Dorsolateral prefrontal cortex (tissue), 122 donors: ENCODE measurements at places on chromosomes 1 and 21.

DNA sequence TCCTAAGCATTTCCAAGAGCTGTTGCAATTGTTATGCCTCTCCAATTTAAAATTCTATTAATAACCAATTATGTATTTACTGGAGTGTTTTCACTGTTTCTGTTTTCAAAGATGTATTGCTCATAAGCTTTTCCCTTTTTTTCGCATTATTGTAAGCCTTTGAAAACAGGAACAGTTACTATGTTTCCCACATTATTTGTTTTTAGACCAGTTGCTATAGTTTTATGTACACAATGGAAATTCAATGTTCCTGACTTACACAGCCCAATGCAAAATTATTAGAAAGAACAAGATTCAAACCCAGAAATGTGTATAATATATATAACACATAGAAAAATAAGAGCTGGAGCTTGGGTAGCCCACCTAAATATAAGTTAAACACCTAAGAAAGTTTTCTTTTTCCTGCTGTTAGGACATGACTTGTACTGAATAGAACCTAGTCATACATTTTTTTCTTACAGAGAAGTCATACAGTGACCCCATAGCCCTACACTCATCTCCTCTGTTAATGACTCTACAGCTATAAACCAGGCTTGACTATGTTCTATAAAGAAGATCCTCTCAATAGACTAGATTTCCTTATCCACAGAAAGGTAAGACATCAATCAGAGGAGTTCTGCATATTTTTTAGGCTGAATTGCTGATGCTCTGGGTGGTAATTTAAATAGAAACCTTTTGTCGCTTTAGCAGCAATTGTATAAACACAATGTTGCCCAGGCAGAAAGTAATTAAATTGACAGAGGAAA, 299.6 kb downstream of the USH2A start:
- DNase-seq, result no peak

GRCh38 chr21:27333096-27333495, 366.2 kb upstream of the ADAMTS5 start:
- DNase-seq, result no peak

- peak; percentile 61 for DNase-seq
Observed at GRCh38 chr1:36366091-36366661, 19.5 kb downstream of the STK40 start.

GRCh38 chr1:224160171-224160682, 22.8 kb upstream of the DEGS1 start:
- DNase-seq, result no peak

DNA sequence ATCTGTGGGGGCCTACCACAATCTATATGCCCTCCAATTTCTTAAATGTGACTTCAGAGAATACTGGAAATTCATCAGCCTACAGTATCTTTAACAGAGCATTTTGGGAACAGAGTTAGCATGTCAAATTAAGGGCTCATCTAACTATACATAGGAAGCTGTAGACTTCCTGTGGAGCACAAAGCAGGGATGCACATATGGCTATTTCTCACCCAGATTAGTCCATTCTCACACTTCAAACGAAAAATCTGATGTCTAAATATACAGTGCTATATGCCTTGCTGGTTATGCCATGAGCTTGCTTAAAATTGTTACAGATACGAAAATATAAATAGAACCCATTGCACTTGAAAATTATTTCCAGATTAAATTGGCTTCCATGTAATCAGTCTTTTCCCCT, 1922.8 kb downstream of the MRPL39 start:
- no peak for DNase-seq

DNA sequence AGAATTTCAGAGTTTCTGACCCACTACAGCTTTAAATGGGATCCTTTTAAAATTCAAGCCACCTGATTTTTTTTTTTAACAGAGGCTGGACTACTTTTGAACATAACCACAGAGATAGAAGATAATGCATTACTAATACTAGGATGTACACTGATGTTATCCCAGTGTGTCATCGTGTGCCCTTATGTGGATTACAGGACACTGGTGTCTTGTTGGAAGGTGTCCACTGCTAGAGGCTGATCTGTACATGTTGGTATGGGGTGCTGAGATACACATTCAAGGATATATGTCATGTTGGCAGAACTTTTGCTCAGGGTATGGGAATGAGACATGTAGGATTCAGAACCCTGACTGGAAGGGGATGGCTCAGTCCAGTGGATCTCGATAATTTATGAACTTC, 56.3 kb downstream of the INAVA start:
- DNase-seq, result no peak

GRCh38 chr1:194300776-194301175, 1114.4 kb upstream of the B3GALT2 start:
- DNase-seq, result no peak

GRCh38 chr1:183021405-183022201, 1.6 kb upstream of the LAMC1 start:
- DNase-seq, result no peak

DNA sequence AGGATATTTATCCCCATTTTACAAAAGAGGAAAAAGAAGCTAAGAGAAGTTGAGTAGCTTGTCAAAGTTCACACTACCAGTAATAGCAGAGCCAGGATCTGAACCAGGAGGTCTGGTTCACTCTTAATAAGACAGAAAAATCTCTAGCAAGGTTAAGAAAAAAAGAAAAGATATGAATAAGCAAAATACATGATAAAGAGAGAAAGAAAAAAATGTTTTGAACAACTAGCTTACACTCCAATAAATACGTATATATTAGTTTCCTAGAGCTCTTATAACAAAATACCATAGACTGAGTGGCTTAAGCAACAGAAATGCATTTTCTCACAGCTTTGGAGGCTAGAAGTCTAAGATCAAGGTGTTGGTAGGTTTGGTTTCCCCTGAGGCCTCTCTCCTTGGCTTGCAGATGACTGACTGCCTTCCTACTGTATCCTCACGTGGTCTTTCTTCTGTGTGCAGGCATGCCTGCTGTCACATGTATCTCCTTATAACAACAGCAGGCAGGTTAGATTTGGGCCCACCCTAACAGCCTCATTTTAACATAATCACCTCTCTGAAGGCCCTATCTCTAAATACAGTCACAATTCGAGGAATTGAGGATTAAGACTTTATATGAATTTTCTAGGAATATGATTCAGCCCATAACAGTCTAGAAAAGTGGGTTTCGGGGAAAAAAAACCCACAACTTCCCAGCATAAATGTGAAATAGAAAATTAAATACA, 60.4 kb downstream of the LEPR start:
- DNase-seq, result no peak

DNA sequence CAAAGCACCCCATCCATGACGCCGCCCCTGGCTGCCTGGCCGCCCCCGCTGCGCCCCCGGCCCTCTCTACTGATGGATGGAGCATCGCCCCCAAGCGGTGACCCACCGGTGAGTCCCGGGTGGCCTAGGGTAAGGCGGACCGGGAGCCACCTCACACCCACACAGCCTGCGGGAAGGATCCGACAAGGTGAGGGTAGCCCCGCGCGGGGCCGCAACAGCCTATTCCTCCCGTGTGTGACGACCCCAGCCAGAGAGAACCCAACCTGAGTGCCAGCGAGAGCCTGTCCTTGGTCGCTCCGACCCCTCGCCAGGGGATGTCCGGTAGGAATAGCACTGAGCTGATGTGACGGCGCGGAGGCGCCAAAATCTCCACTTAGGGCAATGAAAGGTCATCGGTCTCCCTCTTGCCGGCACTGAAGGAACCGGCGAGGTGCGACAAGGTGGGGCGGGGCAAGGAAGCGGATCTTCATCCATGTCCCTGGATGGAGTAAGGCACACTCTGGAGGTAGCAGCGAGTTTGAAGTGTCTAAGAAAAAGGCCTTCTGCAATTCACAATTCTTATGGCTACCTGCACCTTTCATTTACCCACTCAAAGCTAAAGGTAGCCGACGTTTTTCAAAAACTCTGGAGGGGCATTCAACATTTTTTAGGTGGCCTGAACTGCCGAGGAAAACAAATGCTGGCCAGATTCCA, 19.7 kb upstream of the CHIA start:
- no peak for DNase-seq

DNA sequence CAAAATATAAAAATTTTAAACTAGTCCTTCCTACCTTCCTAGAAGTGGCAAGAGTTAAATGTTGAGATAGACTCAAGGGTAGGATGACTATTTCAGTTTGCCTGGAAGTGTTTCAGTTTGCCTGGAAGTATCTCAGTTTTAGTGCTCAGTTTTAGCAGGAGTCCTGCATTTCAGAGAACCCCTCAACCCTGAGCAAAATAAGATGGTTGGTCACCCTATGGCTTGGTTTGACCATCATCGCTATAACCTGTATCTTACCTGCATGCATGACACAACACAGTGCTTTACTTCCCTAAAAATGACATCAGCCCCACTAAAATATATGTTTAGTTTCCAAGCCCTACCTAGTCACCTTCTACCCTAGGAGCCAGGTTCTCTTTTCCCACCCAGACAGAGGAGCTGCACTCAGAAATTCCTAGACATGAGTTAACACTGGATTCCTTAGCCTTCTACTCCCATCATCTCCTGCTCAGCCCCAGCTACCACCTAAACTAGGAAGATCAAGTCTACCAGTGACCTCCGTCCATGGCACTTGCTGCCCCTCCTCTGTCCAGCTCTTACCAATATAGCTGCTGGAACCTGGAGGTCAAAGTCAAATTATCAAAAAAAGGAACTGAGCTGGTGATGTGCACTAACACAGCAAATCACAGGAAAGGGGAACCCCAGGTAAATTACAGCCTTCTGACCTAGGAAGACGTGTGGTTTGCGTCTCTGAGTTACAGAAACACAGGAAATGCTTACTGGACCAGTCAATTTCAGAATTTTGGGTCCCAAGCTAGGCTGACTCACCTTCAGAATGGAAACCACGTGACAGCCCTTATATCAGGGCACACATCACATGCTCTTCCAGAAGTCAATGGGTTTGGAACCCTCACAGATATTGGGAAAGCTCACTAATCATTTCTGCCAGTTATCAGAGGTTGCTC, 2.2 kb upstream of the G0S2 start:
- DNase-seq, result no peak

DNA sequence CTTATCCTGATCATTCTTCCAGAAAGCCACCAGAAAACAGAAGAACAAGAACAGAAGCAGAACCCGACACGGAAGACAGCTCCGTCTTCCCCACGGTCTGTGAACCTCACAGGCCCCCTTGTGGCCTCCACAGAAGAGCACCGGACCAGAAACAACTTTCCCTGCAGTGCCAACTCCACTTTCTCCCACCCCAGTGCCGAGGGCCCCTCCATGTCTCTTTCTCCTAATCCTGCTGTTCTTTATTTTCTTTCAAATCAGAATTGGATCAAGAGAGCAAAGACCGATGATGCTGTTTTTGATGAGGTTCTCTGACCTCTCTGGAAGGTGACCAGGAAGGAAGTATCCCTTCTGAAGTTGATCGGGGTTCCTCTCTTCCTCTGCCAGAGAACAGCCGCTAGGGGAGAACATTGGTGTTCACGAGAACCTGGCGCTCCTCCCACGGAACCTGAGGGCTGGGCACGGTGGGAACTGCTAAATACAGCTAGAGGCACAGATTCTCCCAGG, 58.9 kb upstream of the CTTNBP2NL start:
- no peak for DNase-seq

GRCh38 chr1:118101515-118101844, 83.5 kb downstream of the SPAG17 start:
- DNase-seq, result no peak

DNA sequence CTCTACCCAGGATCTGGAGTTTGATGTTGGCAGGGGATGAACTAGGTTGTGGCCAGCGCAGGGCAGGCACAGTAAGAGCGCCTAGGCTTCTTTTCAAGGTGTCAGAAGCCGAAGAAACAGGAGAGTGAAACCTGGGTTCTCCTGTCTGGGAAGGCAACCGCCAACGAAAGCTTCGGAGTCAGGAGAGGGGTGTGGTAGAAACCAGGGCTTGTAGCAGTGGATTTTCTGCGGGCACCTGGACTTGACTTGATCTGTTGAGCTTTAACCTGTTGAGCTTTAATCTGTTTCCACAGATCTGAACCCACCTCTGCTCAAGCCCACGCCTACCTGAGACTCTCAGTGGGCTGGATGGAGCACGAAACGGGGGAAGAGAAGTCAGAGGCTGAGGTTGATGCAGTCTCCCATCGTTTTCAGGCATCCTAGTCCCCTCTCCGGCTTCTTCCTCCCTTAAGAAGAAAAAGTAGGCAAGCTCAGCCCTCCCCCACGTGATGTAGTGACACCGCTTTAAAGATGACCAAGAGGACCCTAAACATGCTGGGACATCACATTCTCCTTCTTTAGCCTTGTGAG, 9.3 kb downstream of the HLX start:
- no peak for DNase-seq

GRCh38 chr1:12448746-12449177, 169.2 kb downstream of the DHRS3 start:
- DNase-seq, result no peak

DNA sequence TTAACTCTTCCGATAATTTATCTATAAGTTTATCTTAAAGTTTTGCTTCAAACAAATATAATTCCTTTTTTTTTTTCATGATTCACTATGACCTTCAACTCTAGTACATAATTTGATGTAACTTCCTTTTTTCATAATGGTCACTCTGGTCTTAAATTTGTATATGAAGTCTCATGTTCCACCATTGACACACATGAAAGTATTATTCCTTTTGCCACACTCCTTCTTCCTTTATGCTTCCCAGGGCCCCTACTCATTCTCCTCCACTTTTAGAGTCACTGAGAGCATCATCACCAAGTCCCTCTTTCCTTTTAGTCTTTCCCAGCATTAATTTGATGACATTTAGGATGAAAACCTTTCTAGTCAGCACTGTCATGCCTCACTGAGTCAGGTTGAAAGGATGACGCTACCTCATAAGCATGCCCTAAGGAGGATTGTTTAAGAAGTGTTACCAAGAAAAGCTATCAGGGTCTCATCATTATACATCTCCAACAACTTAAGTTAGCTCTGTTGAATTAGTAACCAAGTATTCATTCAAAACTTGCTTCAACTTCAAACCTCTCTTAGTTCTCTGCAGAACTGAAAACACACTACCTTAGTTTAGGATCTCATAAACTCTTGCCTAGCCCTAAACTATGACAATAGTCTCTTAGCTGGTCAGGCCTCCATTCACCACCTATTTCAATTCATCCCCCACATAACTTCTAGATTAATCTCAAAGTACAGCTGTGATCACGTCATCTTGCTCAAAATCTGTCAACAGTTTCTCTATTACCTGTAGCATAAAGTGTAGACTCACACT, 14.5 kb downstream of the AUNIP start:
- DNase-seq, result no peak

DNA sequence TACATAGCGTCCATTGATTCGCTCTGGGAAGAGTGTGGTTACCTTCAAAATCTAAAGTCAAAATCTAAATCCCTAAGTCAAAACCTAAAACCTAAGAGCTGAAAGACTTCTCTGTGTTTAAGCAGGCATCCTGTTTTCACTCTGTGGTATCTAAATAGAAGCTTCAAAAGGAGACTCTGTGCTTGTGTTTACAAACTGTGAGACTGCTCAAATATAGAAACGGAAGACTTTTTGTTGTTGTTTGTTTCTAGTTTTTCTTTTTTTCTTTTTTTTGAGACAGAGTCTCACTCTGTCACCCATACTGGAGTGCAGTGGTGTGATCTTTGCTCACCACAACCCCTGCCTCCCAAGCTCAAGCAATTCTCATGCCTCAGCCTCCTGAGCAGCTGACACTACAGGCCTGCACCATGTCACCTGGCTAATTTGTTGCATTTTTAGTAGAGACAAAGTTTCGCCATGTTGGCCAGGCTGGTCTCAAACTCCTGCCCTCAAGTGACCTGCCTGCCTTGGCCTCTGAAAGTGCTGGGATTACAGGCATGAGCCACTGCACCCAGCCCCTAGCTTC, 425.9 kb downstream of the SMYD3 start:
- DNase-seq, result no peak
